ENCODE measurements at places on chromosomes 5 and 9. TPM values are rescaled to one million over a fixed set of nuclear protein-coding genes. Genes with fewer than 3 reads are reported as not detected.

FBN2 gene
- total RNA-seq: not detected

HACD4 gene
- not detected for total RNA-seq

PTGER4 gene
- total RNA-seq: 0.11 TPM

SAXO1 gene
- not detected for total RNA-seq

ARPC5L gene
- 33.8 TPM for total RNA-seq

DNAJC25 gene
- 10.2 TPM for total RNA-seq

- DNase-seq: no peak
These were observed 882.6 kb downstream of the PTPRD start for GRCh38 chr9:9730174-9730573.

GRCh38 chr5:116486588-116486987 is 88.0 kb downstream of the SEMA6A start:
- no peak for DNase-seq

- peak; percentile 38 for DNase-seq
These were observed 199.0 kb downstream of the DNAH5 start for GRCh38 chr5:13745508-13745907.

- no peak for DNase-seq
These were observed 9.1 kb upstream of the UBAC1 start for GRCh38 chr9:135970128-135970815.

DNA sequence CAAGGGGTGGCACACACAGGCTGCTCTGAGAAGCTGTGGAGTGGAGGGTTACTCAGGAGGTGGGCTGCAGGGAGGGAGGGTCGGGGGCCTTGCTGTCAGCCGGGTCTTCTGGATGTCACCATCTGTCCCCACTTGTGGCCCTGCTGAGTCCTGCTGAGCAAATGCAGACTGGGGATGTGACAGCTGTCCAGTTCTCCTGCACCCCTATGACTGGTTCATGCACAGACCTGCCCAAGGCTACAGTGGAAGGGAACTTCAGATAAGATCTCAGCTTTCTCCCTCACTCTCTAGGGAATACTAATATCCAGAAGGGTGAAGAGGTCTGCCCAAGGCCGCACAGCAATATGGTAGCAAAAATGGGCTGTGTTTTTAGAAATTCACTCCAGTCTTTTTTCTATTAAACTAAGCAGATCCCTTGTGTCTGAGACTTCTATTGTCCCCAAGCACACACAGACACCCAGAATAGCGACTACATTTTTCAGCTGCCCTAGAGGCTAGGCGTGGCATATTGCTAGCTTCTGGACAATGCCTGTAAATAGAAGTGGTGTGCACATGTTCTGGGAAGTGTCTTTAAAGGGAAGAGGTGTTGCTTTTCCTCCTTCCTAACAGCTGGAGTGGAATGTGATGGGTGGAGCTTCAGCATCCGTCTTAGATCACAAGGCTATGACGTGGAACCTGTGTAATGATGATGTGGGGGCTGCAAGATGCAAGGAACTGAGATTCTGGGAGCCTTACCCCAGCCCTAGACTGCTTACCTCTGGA is 51.1 kb upstream of the TBC1D2 start:
- DNase-seq: no peak

- DNase-seq: no peak
These were observed 6.0 kb upstream of the RXRA start for GRCh38 chr9:134320126-134320867.

GRCh38 chr9:124124729-124125650 is 113.4 kb downstream of the LHX2 start:
- no peak for DNase-seq

DNA sequence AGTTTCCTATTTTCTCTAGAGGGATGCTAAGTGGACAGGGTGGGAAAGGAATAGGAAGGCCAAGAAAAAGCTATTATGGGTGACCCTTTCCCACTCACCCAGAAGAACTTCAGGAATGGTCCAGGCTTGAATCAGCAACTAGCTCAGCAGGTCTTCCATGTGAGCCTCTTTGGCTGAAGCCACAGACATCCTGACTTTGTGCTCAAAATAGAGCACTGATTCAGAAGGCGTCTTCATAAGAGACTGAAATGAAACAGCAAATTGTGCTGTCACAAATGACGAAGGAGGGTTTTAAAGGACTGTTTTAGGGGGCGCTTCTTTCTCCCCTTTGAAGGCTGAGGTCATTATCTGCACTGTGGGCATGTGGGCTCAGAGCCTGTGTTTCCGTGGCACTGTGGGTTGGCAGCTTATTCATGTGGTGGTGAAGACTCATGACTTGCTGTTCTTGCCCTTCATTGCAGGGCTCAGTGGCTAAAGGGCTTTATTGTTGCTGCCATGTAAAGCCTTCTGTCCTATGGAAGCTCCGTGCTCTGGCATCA is 65.8 kb upstream of the NFIL3 start:
- DNase-seq: no peak

DNA sequence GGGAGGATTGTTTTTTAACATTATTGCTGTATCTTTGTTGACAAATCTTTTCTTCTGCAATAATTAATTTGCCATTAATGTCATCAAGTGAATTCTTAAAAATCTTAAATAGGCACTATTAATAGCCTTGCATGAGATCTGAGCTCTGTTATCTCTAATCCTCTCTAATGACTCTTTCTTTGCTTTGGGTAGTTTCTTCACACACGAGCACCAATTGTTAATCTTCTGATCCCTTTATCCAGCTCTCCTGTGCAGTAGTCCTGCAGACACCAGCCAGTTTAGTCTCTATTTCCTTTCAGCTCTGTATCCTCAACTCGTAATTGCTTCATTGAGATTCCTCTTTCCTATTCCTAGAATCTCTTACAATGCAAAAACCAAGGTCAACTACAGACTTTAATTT is 8.1 kb downstream of the SPINK14 start:
- DNase-seq: no peak

DNA sequence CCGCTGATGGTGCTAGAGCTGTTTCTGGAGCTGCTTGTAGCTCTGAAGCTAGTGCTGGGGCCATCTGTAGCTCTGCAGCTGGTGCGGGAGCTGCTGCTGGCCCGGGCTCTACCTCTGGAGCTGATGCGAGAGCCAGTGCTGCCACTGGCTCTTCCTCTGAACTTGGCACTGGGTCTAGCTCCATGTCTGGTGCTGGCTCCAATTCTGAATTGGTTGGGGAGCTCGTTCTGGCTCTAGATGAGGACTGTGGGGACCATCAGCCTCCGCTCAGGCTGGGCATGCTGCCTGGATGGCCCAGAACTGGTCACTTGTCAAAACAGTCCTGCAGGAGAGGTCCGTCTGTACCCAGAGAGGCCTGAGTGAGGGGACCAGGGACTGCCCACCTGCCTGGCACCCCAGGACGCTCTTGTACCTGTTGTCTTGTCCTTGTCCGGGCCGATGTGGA is 21.5 kb downstream of the OBP2B start:
- DNase-seq: no peak

DNA sequence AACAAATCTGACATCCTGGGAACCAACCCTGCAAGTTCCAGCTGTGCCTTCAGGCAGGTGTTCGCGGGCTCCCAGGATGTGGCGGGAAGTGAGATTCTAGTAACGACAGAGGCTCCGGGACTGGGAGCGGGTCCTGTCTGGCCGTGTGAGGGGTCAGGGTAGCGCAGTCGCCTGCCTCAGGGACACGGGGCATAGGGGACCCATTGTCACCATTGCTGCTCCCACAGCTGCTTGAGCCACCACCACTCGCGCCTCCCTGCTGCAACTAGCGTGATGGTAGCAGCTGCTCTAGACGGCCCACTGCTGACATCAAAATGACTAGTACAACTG is 468.5 kb downstream of the CDH9 start:
- DNase-seq: no peak

GRCh38 chr5:89098199-89098756 is 215.3 kb upstream of the MEF2C start:
- no peak for DNase-seq

DNA sequence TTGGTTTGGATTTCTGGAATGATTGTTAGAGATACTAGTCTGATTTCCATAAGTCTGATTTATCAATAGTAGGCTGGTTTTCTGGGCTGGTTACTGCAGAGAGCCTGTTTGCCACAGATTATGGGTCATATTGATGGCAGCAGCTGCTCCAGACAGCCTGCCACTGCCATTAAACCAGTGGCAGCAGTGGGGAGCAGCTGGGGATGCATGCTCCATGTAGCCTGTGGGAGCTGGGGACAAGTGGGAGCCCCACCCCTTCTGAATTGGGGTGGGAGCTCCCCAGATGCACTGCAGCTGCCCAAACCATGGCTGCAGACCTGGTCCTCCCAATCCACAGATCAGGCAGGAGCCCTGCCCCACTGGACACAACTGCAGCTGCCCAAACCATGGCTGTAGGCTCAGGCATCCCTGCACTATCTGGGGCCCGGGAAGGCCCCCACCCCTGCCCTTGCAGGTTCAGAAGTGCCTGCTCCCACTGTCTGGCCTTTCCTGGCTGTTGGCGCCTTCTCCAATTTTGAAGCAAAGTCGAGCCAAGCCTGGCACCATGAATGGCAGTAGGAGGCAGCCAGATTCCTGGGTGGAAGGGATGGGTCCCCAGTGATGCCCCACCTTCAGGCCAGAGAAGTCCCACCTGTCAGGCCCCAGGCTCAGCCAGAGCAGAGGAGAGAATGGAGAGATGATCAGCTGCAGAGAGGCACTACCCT is 402.9 kb upstream of the TYRP1 start:
- DNase-seq: no peak

DNA sequence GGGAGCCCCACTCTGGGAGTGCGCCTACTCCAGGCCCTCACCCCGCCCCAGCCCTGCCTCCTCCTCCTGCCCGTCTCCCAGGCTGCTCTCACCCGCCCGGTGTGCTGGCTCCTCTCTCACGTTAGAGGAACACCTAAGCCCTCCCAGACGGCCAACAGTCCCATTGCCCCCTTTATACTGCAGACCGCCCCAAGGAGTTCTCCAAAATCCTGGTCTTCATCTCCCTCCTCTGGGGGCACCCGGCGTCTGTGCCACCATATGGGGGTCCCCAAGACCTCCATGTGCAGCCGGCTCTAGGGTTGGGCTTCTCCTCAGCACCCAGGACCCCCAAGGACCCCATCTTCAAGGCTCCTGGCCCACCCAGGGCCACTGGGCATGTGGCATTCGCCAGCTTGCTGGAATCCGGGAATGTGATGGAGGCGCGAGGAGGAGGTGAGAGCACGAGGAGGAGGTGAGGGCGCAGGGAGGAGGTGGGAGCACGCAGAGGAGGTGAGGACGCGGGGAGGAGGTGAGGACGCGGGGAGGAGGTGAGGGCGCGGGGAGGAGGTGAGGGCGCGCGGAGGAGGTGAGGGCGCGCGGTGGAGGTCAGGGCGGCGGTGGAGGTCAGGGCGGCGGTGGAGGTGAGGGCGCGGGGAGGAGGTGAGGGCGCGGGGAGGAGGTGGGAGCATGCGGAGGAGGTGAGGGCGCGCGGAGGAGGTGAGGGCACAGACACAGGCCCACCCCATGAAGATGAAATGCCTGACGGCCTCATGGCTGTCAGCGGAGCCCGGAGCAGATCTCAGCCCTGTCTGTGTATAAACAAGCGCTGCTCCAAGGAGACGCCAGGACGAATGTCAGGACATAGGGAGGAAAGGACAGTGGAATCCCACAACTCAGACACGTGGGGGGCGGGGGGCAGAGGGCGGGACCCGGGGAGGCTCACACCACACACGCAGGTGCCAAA is 41.2 kb downstream of the EXD3 start:
- DNase-seq: no peak

- DNase-seq: no peak
These were observed 32.6 kb upstream of the PRRC2B start for GRCh38 chr9:131361202-131361833.

DNA sequence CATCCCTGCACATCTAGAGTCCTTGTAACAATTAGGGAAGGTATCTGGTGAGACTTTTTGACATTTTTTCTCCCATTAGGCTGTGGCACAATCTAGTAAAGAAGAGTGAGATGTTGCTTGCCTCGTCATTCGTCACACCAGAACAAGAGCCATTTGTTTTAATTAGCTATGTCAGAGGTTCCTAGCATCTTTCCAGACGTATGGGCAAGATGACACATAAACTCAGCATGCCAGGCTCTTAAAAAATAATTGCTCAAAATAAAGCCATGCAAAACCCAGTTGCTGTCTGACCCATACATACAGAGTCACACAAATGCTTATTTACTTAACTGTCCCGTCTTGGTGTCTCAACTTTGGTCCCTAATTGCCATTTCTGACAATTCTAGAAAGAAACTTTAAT is 125.9 kb downstream of the TRPM3 start:
- no peak for DNase-seq

DNA sequence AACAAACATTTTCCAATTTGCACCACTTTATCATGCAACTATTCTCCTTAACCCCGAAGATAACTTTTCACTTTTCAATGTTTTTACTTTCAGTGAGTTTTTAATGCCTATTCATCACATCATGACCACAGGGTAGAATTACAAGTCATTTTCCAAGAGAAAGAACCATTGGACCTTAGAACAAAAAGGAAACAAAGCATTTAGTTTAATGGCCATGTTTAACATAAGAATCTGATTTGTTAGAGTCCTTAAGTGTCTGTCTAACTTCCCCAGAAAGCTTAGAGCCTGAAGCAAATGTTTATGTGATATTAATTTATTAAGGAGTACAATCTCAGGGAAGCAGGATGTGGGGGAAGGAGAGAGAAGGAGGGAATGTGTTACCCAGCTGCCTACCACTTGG is 325.8 kb upstream of the RIOK2 start:
- DNase-seq: no peak

DNA sequence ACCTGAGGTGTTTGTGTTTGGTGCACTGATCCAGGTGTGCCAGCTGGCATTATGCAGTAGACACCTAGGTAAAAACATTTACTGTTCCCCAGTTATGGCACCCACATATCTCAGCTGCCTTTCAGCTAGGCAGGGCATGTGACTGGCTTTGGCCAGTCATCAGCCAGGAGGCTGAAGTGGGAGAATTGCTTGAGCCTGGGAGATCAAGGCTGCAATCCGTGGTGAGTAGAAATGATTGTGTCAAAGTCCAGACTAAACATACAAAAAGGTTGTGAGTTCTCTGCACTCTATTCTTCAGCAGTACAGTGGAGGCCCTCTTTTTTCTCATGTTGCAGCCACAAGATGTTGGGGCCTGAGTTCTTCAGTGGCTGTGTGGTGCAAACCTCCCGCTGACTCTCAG is 3.2 kb upstream of the FBLL1 start:
- DNase-seq: peak; percentile 69

DNA sequence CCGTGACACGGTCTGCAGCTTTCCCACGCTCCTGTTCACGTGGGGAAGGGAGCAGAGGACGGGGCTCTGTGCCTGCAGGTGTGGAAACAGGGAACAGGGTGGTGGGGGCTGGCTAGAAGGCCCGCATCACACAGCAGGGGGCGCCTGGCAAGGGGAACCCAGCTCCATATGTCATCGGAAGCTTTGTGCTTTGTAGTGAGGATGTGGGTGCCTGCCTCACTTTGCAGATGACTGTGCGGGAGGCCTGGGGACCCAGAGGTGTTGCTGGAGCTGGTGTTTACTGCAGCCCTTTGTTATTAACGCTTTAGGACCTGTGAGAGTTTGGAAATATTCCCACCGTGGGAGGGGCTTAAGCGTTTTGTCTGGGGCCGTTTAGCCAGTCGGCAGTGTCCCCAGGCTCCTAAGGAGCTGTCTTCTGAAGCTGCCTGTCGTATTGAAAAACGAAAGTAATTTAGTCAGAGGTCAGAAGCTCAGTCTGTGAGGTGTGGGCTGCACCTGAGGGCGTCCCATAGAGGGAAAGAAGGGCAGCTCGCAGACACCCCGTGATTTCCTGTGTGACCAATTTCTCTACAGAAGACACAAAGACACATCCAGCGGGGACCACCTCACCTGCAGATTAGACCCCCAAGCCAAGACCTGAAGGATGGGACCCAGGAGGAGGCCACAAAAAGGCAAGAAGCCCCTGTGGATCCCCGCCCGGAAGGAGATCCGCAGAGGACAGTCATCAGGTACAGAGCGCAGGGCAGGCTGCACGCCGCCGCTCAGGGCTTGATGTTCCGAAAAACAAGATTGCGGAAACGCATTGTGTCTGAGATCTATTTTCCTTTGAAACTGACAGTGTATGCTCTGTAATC is 9.1 kb downstream of the MAN1B1 start:
- DNase-seq: no peak
